ENCODE measurements at places on chromosomes 7 and 10.

DNA sequence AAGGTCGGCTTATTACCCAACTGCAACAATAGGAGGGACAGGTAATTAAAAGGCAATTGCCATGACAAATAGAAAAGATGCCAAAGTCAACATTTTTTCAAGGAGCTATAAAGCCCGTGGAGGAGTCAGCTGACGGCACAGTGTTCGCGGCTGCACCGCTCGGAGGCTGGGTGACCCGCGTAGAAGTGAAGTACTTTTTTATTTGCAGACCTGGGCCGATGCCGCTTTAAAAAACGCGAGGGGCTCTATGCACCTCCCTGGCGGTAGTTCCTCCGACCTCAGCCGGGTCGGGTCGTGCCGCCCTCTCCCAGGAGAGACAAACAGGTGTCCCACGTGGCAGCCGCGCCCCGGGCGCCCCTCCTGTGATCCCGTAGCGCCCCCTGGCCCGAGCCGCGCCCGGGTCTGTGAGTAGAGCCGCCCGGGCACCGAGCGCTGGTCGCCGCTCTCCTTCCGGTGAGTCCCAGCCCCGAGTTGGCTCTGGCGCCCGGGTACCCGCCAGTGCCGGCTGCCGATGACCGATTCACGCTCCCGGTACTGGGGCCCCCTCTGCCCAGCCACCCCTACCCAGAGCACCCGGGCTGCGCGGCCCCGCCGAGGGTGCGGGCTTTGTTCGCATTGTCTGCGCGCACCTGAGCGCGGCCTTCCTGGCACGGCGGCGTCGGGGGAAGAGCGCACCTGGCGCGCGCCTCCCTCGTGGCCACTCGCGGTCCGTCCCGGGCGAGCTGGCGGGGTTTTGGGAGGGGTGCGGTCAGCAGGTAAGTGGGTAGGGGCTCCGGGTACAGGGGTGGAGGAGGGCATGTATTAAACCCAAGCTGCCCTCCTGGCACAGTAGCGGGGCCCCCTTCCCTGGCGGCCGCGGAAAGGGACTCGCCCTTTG lies at the start of gene VWA2:
TSS of gene VWA2 (plus strand) at position 138 of the 877 bp plus-strand sequence. CDS start 9,460 bp downstream, outside the sequence.
- no peak for DNase-seq

DNA sequence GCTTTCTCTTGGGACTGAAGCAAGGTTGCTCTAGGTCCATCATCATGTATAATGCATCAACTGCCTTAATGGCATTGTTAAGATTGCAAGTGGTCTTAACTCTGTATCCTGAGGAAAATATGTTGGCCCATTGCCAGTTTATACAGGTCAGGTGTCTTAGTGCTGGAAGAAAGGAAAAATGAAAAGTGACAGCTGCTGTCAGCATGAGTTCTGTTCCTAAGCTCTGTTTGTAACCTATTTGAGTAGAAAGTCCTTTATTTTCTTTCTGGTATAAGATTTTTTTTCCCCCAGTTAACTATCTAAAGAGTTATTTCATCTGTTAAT lies 127.2 kb downstream of the SRI start:
- DNase-seq, result no peak

- no peak for DNase-seq
These were observed 73.3 kb downstream of the ZMIZ1 start for GRCh38 chr10:79142064-79142491.

DNA sequence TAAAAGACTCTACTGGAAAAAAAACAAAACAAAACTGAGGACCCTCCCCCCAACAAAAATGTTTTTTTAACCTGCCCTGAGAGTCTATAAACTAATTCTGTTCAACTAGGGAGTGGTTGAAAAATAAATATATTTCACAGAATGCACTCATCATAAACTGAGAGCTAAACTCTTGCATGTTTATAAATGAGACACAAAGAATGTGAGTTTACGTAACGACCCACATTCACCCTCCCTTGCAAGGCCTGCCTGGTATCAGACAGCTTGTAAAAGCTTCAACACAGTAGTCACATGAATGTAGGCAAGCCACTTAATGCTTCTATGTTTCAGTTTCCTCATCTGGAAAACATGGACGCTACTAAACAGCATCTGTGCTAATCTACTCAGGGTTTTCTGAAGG lies 50.3 kb downstream of the JAZF1 start:
- DNase-seq, result no peak

DNA sequence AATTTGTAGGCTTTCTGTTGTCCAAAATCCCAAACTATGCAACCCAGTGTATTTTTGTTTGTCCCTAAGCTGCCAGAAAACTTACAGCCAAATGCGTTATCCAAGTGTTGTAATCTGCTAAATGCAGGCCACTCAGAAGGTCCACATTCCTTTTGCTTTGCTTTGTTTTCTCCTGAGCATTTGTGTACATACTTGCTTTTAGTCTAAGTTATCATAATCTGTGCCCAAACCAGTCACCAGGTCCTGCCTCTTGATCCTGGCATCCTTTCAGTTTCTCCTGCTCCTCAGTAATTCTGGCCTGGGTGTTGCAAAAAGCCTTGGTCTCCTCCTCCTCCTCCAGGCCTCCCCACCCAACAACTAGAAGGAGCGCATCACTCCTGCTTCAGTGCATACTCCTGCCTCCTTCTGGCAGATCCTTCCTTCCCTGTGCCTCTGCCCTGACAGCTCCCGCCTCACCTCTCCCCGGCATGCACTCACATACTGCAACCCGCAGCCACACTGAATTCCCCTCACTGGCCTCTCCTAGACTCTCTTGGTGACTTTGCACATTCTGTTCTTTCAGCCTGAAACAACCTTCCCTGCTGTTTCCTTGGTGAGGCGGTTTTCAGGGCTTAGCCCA lies 2.3 kb downstream of the DENND2A start:
- no peak for DNase-seq

GRCh38 chr10:57162231-57162630 lies 801.2 kb upstream of the ZWINT start:
- no peak for DNase-seq

Measured in activated T-helper 1 cell treated with anti-CD3 and anti-CD28 coated beads, Interleukin-2, amount 50 U/mL, for 16 hours (primary cell).